ENCODE measurements at places on chromosomes 4 and X.
A peak's percentile ranks its signal among the peaks of the same experiment; 100 is the strongest.

DNA sequence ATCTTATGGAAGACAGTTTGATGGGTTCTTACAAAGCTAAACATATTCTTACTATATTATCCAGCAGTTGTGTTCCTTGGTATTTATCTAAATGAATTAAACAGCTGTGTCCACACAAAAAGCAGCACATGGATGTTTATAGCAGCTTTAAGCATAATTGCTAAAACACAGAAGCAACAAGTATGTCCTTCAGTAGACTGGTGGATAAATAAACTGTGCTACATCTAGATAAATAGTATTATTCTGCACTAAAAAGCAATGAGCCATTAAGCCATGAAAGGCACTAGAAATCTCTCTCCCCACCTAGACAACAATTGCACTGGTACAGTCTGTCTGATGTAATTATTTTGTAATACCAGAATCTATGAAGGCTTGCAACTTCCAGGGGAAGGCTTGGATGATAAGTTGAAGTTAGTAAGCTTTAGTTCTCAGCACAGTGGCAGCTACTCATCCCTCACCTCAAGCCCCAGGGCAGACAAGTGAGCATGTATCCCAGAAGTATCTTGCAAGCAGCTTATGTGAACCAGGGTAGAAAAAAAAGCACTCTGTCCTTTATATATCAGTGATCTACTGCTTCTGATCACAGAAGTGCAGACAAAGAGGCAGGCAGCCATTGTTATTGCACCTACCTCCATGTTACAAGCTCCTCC lies 36.9 kb downstream of the WDR17 start:
- DNase-seq = no peak

- DNase-seq = no peak
These were observed 5.5 kb downstream of the CAMK2D start for GRCh38 chr4:113756005-113756410.

- DNase-seq = no peak
These were observed 295.8 kb downstream of the MAGEB5 start for GRCh38 chrX:26511589-26512363.

GRCh38 chr4:110616238-110617074 lies 6.4 kb downstream of the PITX2 start:
- DNase-seq = no peak

- peak; percentile 5 for DNase-seq
These were observed 50.8 kb downstream of the PRPS1 start for GRCh38 chrX:107678957-107679740.

GRCh38 chrX:150984169-150984824 lies 1.2 kb downstream of the HMGB3 start:
- DNase-seq = no peak

- no peak for DNase-seq
These were observed 135.8 kb upstream of the NDST3 start for GRCh38 chr4:117898496-117898895.

GRCh38 chr4:55611358-55612059 lies 19.5 kb upstream of the PDCL2 start:
- no peak for DNase-seq

- DNase-seq = no peak
These were observed 72.6 kb downstream of the SMARCA5 start for GRCh38 chr4:143586080-143586479.

- no peak for DNase-seq
These were observed 135.6 kb downstream of the MID1 start for GRCh38 chrX:10484683-10485247.

DNA sequence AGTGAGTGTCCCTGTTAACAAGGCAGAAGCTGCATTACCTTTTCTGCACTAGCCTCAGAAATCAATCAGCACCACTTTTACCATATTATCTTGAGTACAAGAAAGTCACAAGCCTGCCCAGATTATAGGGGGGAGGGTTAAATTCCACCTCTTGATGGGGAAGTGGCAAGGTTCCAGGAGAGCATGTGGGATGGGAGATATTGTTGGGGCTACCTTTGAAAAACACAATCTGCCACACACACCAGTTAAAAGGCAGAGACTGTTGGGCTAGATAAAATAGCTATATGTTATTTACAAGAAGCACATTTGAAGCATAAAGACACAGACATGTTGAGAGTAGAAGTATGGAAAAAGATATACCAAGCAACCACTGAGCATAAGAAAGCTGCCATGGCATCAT lies 6.6 kb upstream of the AVPR2 start:
- DNase-seq = no peak

DNA sequence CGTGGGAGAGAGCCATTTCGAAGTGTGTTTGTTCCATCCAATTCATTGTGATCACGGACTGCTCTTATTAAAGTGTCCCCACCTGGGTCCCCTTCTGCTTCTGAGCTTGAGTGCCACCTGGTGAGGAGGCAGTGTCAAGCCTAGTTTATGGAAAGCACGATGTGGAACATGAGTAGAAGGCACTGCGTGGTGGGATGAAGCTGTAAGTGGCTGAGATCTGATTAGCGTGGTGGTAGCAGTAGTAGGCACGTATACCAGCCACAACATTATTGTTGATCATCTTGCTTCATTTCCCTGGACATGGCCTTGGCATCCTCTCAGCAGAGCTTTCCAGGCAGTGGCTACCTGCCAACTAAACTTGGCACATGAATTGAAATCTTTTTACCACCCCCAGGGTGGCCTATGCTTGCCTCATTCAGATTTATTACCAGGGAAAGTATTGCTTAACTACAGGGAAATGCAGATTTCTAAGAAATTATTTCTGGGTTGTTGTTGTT lies 46.4 kb downstream of the GPAT3 start:
- peak; percentile 19 for DNase-seq

Data from NK-92 treated with Interleukin-12 subunit alpha and Interleukin-12 subunit beta, amount 100 ng/mL, for 24 hours (cell line).